ENCODE measurements at places on chromosomes 2 and 18.

- no peak for DNase-seq
Observed at GRCh38 chr2:178474560-178474959, 3.8 kb downstream of the FKBP7 start.

- DNase-seq: no peak
Observed at GRCh38 chr2:134446383-134447017, 192.6 kb downstream of the MGAT5 start.

- no peak for DNase-seq
Observed at GRCh38 chr2:179954026-179954425, 53.1 kb downstream of the CWC22 start.

GRCh38 chr2:169877398-169877797, 50.1 kb downstream of the UBR3 start:
- no peak for DNase-seq

GRCh38 chr18:60976976-60977375, 356.3 kb upstream of the CDH20 start:
- DNase-seq: no peak

DNA sequence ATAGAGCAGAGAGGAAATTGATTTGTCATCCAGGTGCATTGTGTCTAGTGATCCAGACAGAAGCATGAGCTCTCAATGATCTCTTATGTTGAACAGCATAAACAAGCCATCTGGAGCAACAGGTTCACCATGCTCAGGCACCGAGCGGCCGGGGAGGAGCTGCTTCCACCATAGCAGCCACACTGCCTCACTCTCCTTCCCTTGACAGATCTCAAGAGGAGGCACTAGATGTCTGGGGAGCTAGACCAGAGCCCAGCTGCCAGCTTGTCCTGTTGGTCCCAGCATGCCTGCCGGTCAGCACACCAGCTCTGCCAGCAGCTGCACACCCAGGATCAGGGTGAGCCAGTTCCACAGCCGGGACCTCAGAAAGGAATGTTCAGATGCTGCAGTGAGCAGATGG, 17.5 kb upstream of the LONRF2 start:
- no peak for DNase-seq

- DNase-seq: no peak
Observed at GRCh38 chr18:13562494-13563029, 163.8 kb downstream of the FAM210A start.

DNA sequence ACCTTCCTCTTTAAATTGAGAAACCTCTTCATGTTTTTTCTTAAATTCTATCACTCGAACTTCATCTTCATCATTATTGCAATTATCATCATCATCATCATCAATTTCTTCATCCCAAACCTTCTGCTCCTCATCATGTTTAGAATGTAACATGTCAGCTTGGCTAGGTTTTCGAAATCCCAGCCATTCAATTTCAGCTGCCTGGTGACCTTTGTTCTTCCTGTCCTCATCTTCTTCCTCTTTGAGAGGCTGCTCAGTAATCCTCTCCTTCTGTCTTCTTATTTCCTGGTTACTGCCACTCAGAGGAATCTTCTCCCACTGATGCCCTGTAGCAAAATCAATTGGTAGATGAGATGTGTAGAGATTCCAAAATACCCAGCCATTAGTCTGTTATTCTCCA, 4.2 kb downstream of the ERMN start:
- DNase-seq: no peak

DNA sequence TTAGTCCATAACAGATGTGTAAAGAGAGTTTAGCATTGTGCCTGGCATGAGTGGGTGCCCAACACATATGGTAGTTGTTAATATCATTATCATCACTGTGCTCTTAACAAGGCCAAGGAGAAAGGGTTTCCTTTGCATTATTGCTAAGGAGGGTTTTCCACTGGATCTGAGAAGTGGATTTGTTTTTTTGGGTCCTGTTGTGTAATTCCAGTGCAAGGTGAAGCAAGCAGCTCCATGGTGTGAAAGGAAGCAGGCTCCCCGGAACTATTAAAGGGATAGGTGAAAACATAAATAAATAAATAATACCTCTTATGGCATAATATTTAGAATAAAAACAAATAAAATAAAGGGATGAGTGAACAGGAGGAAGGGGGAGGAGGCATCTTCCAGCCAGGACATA, 65.3 kb downstream of the MTCL1 start:
- no peak for DNase-seq

DNA sequence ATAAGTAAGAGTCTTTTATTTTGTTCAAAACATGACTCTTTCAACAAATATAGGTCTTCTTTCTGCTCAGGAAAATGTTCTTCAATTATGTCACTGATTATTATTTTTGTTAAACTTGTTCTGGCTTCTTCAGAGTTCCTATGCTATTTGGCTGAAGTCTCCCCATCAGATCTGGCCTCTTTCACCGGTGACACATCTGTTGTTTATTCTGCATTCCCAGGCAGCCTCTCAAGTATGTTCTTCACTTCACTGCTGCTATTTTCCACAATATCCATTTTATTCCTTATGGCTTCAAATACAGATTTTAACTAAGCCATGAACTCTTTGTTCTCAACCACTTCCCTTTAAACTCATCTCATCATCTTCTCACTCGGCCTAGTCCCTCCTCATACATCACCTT, 45.7 kb downstream of the HDAC4 start:
- no peak for DNase-seq

DNA sequence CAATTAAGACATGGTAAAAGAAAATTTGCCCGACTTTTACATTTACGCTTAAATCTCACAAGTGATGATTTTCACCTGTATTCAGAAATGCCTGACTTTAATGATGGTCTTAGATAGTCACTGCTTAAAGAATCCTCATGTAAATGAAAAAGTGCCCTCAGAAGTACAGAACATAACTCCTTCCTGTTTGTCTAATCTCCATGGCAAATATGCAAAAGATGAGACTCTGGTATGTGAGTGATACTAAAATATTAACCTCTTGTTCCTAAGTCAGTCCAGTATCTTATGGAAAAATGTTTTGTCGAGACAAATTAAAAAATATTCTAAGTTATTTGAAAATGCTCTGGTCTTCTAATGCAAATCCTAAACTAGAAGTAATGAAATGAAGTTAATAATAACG, 29.2 kb downstream of the KCTD1 start:
- no peak for DNase-seq

DNA sequence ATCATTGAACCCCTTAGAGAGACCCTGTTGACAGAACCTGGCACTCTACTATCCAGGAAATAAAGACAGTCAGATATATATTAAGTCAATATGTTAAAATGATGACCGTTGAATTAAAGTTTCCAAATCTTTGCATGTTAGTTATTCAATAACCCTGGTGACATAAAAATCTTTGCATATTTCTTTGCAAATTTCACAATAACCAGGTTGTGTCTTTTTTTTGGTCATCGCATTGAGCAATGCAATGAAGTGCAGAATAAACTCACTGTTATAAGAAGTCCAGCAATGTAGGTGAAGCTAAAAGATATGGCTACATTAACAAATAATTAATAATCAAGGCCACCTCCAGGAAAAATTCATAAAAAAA, 596.9 kb downstream of the NYAP2 start:
- no peak for DNase-seq

GRCh38 chr2:168751104-168751740, 51.2 kb upstream of the NOSTRIN start:
- no peak for DNase-seq

DNA sequence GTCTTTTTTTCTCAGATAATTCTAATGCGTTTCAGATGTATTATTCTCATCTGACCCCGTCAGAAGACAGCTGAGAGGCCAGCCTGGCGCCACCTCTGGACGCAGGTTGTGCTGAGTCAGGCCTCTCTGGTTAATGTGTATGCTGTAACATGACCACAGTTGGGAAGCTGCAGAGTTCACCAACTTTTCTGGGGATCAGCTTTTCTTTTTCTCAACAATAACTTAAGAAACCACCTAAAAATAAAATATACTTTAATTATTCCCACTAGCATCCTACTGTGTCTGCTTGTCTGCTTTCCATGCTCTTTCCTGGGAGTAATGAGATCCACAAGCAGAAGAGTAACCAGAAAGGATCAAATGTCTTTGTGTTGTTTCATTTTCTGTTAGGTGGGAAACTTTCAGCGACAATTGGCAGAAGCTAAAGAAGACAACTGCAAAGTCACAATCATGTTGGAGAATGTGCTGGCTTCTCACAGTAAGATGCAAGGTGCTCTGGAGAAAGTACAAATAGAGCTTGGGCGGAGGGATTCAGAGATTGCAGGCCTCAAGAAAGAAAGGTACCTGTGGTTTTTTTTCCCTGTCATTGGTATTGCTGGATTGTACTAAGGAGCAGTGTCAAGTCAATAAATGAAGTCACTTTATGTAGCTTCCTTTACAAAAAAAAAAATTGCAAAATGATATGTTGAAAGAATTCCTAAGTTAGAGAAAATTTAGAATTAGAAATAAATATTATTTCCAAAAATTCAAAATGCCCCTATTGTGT, 79.8 kb downstream of the CCDC150 start:
- DNase-seq: no peak

- DNase-seq: no peak
Observed at GRCh38 chr2:9174771-9175437, 31.7 kb upstream of the ASAP2 start.

DNA sequence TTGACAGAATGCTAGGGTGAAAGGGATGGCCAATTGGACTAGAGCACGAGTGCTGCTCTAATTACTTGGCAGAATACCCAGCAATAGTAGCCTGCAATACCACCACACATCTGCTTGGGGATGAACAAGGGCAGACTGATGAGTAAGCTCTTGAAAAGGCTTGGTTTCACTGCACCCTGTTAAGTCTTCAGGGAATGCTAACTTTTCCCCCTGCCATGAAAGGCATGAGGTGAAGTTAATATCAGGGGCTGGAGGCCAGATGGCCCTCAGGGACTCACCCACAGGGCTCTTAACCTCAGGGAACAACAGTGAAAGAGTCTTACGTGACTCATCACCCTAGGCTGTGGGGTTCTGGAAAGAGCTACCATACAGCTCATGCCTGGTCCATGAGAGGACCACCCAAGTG, 51.7 kb upstream of the MYL1 start:
- DNase-seq: no peak

DNA sequence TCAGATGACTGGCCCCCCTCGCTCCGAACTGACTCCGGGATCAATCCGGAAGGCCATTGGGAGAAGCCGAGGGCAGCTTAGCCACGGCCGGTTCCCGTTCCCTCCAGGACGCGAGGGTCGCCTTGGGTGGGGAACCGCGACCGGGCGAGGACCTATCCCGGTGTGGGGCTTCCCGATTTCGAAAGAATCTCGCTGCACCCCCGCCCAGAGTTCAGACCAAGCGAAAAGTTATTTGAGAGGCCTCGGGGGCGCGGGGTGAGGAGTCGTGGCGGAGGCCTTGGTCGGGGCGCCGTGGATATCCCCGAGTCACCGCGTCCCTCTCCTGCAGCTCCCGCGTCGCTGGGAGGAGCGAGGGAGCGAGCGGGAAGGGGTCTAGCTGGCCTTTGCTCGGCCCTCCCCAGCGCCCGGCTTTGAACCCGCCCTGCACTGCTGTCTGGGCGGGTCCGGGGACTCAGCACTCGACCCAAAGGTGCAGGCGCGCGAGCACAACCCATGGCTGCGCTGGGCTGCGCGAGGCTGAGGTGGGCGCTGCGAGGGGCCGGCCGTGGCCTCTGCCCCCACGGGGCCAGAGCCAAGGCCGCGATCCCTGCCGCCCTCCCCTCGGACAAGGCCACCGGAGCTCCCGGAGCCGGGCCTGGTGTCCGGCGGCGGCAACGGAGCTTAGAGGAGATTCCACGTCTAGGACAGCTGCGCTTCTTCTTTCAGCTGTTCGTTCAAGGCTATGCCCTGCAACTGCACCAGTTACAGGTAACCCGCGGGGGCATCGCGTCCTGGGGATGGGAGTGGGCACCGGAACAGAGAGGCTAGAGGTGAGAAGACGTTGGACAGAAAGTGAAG, at the start of gene CYP27A1:
Gene CYP27A1, plus strand, starts transcription at position 457 of the 837 bp plus-strand sequence. Its CDS starts 36 bp downstream, at position 493.
- DNase-seq: peak; percentile 59

GRCh38 chr18:74682141-74682990, 84.7 kb downstream of the ZNF407 start:
- no peak for DNase-seq

GRCh38 chr18:23735021-23735464, 45.8 kb downstream of the LAMA3 start:
- DNase-seq: no peak

GRCh38 chr2:241121008-241121407, 18.9 kb upstream of the MTERF4 start:
- DNase-seq: no peak

GRCh38 chr2:124248386-124248785, 223.3 kb downstream of the CNTNAP5 start:
- no peak for DNase-seq

DNA sequence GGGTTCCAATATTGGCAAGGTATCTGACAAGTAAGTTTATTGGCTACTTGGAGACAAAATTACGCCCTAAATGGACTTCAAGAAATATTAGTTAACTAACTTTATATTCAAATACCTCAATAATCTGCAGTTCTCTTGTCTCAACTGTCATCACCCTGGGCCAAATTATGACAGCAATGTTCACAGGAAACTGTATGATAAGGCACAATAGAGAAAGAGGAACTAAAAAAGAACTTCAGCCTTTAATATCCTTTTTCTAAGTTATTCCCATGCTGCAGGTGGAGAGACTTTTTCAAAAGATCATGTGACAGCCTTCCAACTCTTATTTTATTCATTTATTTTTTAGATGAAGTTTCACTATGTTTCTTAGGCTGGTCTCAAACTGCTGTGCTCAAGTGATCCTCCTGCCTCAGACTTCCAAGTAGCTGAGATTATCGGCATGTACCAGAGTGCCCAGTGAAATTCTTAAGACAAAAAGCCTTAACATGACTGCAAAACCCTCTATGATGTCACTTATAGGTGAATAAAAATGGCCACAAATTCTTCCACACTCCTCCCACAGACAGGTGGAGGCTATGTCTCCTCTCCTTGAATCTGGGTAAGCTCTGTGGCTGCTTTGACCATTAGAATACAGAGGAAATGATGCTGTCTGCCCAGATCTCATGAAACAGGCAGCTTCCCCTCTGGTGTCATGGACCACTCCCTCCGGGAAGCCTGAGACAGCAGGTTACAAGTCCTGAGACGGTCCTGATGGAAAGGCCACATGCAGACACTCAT, 211.0 kb downstream of the TGIF1 start:
- no peak for DNase-seq
